SK-N-SH treated with all-trans-retinoic acid at 6 μM for 48 hours (cell line): ENCODE measurements at places on chromosomes 2 and 18.
A peak's percentile ranks its signal among the peaks of the same experiment; 100 is the strongest.

DNA sequence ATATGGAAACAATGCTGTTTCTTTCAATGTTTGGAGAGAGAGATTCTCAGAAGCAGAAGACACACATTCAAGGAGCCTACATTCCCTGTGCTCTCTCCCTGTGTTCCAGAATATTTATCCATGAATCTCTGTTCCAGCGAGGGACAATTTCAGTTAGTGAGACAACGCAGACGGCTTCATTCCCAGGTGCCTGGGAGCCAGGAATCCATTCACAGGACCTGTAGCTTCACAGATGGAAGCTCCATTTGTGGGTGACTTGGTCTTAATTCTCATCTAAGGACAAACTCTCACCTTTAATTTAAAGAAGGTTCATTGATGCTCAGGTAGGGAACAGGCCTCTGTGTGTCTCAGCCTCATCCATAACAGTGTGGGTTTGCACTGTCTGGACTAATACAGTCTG, 1156.6 kb downstream of the RPIA start:
- no peak for ATAC-seq

- ATAC-seq, result no peak
Observed at GRCh38 chr2:190683802-190684201, 34.9 kb downstream of the NAB1 start.

- no peak; the same call in 1 of the 3 replicates for ATAC-seq
Observed at GRCh38 chr18:62420151-62420512, 95.0 kb downstream of the TNFRSF11A start.

DNA sequence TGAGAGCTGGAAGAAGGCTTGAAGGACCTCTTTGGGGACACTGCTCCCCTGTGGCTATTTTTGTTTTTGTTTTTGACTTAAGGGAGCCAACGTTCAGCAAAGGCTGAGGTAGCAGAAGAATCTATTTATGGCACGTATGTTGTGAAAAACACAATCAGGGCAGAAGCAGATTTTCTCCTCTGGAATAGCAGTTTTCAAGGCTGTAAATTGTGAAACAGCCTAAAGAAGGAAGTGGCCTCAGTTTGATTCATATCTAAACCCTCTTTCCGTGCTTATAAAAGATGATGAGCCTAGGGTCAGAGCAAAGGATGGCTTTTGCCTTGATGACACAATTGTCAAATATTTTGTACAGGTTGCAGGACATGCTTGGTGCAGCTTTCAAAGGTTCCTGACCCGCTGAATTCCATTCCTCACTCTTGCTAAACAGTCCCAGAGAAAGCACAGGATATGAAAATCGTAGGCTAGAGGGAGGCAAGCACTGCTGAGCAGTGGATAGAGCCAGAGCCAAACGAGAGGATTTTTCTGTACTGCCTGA, 106.2 kb upstream of the DLX2 start:
- ATAC-seq, result peak; percentile 61

DNA sequence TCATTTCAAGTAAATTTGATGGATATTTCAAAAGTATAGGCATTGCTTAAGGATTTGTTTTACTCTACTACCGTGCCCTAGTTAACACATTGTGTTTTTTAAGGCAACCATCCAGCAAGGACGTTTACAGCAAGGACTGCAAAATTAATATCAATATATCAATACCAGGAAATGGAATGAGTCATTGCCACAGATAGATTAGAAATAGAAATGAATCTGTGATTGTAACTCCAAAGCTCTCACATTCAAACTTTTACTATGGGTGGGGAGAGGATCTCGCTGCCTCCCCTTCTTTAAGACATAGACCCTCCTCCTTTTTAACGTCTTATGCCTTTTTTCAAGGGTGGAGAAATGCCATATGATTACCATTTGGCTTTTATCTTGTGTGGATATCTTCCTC, 3.8 kb downstream of the CD28 start:
- no peak for ATAC-seq

DNA sequence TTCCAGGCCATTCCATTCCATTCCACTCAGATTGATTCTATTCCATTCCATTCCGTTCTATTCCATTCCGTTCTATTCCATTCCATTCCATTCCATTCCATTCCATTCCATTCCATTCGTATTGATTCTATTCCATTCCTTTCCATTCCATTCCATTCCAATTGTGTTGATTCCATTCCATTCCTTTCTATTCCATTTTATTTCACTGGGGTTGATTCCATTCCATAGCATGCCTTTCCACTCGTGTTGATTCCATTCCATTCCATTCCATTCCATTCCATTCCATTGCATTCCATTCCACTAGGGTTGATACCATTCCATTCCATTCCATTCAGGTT, 1142.3 kb downstream of the RPIA start:
- ATAC-seq, result no peak

DNA sequence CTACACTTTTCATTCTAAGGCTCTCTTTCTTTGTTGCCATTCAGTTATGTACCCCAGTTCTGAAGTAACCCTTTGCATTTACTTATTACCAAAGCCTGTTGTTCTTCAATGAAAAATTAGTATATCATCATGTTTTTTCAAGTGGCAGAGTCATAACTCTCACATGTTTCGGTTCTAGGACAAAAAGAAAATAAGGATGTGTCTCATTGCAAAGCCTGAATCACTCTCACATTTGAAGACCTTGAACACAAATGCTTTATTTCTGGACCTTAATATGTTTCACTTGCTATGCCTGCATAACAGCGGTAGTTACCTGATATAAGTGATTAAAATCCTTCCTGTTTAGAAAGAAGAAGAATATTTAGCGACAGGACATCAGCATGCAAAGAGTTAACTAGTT, 49.1 kb downstream of the ZEB2 start:
- ATAC-seq, result no peak

DNA sequence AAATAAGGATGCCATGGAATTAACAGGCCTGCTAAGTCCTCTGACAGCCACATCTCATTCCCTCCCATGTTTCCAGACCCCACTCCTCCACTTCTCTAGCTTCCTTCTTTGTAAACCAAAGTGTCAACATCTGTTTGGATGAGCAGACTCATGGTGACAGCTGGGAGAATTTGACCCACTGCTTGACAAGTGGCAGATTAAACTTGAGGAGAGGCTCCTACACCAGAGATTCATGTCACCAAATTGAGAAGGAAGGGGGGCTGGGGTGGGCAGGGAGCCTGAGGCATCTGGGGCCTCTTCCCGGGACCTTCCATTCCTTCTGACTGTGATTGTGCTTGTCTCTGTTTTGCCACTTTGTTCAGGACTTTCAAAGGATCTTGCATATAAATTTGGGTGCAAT, 41.0 kb upstream of the IGFBP5 start:
- no peak for ATAC-seq

DNA sequence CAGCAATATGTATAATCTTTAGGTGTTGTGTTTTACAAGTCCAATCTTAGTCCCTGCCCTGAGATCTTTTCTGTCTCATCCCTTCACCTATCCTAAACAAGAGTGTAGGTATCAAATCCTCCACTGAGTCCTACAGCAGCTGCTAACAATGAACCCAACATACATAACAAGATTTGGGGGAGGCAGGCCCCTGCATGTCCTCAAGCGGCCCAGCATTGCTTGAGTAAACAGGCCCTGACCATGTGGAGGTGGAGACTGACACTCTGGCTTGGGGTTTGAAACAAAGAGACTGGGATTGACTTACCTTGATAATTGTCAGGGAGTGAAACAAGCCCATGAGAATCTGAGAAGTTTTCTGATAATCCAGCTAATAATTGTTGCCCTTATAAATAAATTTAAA, 213.4 kb downstream of the STK39 start:
- no peak for ATAC-seq

GRCh38 chr2:119426801-119427395, 4.8 kb upstream of the TMEM37 start:
- no peak for ATAC-seq

GRCh38 chr2:239469106-239469960, 68.5 kb upstream of the HDAC4 start:
- no peak for ATAC-seq

DNA sequence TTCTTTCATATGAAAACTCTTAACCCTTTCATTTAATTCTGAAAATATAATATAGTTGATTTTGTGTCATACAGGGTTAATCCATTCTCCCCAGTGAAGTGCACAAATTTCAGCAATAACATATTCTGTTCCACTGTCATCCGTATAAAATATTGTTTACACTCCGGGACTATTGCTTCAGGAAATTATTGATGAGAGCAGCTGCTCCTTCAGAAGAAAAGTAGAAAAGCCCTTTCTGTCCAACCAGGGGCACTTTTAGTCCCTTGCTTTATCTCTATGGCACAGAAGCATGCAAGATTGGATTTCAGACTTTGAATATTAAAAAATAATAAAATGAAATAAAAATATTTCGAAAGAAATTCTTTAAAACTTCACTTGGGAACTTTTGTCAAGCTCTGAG, 535.7 kb upstream of the SLC39A10 start:
- ATAC-seq, result no peak

- ATAC-seq, result no peak
Observed at GRCh38 chr2:117068371-117068770, 746.1 kb upstream of the DDX18 start.

DNA sequence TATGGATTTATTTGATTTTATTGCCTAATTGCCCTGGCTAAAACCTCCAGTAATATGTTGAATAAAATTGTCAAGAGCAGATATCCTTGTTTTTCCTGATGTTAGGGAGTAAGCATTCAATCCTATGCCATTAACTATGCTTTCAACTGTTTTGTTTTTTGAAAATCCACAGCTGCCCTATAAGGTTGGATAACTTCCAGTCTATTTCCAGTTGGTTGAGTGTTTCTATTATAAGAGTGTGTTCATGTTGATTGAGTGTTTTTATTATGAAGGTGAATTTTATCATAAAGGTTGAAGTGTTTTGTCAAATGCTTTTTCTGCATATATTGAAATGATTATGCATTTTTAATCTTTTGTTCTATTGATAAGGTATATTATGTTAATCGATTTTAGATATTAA, 149.9 kb upstream of the SCN7A start:
- no peak for ATAC-seq

GRCh38 chr2:163373496-163373895, 362.3 kb downstream of the FIGN start:
- no peak for ATAC-seq

DNA sequence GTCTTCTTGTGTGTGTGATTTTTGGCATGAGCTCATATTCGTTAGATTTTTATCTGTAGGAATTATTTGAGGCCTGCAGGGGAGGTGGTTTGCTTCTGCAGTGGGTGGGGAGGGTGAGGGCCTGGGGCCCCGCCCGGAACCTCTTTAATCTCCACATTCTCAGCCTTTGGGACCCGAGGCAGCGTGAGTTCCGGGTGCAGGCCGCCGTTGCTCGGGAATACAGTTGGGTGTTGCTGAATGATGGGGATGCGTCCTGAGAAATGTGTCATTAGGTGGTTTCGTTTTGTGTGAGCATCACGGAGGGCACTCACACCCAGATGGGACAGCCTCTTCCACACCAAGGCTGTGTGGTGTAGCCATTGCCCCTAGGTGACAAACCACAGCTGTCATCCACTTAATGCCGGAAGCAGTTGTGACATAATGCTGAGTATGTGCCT, 13.7 kb upstream of the GAL3ST2 start:
- no peak for ATAC-seq

GRCh38 chr2:168089200-168089599, 158.2 kb downstream of the STK39 start:
- ATAC-seq, result no peak

GRCh38 chr2:43185146-43185545, 41.3 kb downstream of the ZFP36L2 start:
- ATAC-seq, result no peak

- ATAC-seq, result no peak
Observed at GRCh38 chr2:39264733-39265132, 21.0 kb upstream of the CDKL4 start.

- ATAC-seq, result peak; percentile 53
Observed at GRCh38 chr2:98454500-98455235, 10.0 kb downstream of the INPP4A start.

- no peak for ATAC-seq
Observed at GRCh38 chr2:181575024-181575649, 81.8 kb downstream of the CERKL start.

DNA sequence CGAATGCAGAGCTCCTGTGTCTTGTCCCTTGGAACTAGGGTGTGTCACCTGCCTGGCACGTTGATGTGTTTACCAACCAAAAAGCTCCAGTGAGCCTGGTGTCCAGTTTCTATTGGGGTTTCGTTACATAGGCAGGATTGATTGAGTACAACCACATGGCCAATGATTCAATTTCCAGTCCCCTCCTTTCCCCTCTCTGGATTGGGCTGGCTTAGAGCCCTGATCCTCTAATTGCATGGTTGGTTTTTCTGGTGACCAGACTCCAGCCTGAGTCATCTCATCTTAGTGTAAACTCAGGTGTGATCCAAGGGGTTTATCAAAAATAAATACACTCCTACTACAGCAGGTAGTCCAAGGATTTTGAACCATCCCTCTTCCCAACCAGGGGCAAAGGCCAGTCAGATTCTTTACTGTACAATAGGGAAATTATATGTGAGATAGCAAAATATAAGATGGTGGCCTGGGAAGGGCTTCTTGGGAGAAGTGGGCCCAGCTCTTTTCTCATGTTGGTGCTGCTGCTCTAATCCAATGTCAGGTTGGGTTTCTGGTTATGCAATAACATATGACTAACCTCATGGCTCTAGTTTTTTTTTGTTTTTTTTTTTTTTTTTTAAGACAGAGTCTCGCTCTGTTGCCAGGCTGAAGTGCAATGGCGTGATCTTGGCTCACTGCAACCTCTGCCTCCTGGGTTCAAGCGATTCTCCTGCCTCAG, 64.7 kb upstream of the MGAT5 start:
- ATAC-seq, result no peak

- ATAC-seq, result no peak
Observed at GRCh38 chr2:65548576-65549256, 116.3 kb upstream of the SPRED2 start.

GRCh38 chr2:190827720-190828119, 52.9 kb upstream of the GLS start:
- ATAC-seq, result no peak

GRCh38 chr2:216838151-216838550, 21.7 kb downstream of the TNP1 start:
- ATAC-seq, result no peak

DNA sequence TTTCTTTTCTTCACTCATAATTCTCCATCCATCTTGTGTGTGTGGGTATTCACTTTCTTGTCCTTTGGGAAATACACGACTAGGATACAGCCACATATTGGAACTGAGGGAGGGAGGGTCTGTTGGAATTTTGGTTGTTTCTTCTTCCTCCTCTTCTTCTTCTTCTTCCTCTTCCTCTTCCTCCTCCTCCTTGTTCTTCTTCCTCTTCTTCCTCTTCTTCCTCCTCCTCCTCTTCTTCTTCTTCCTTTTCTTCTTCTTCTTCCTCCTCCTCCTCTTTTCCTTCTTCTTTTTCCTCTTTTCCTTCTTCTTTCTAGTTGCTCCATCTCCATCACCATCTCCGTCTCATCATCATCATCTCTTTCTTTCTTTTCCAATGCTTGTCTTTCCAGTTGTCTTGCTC, 1307.3 kb upstream of the ZEB2 start:
- ATAC-seq, result no peak

- ATAC-seq, result no peak
Observed at GRCh38 chr2:55302241-55302640, 33.2 kb upstream of the MTIF2 start.

- no peak for ATAC-seq
Observed at GRCh38 chr2:148517822-148518221, 126.7 kb upstream of the EPC2 start.
